Activated T-helper 17 cell treated with anti-CD3 and anti-CD28 coated beads, Interleukin-2, amount 50 U/mL, for 72 hours (primary cell): ENCODE measurements at places on chromosomes 2 and 18. TPM values are rescaled to one million over a fixed set of nuclear protein-coding genes. Genes with fewer than 3 reads are reported as not detected.

DNA sequence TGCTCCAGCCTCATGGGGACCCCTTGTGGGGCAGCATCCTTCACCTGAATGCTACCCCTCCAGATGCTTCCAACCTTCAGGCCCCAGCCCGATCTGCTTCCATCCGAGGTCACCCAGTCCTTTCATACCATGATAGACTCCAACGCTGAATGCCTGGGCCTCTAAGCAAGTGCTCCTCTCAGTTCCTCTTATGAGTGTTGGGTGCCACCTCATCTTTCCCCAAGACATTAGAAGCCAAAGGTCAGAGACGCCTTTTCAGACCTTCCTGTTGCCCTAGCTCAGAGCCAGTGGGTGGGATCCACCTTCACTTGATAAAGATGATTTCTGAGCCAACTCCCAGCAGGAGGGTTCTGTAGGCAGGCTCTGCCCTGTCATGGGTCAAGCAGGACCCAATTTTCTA is 174.5 kb upstream of the MGAT5 start:
- no peak for ATAC-seq

DNA sequence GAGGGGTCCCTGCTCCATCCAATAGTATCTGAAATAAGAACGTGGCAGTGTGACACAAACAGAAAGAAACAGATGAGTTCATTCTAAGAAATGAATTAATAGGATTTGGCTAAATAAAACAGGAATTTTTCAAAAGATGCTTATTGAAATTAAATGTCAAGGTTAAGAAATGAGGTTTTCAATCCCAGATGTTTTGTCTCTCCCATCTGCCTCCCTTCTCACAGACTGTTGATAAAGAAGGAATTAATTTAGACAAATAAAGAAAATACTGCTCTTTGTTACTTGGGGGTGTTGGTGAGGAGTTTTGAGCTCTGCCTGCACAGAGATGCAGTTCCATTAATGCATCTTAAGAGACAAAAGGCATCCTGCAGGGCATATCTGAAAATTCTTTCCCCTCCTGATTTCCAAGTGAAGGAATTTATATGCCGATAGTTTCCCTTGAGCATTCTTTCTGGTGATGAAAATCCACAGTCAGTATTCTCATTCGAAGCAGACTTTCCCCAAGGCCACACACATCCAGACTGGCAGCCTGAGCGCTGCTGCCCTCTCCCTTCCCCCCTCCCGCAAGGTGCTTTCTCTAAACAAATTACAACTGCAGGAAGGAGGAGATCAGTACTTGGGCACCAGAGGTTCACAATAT is 385.4 kb upstream of the RND3 start:
- no peak for ATAC-seq

ASNSD1 gene
- 76.7 TPM for total RNA-seq

GRCh38 chr2:69619725-69620124 is 23.8 kb downstream of the AAK1 start:
- peak; percentile 81 for ATAC-seq

GRCh38 chr2:2992634-2993033 is 385.0 kb downstream of the EIPR1 start:
- no peak for ATAC-seq

DNA sequence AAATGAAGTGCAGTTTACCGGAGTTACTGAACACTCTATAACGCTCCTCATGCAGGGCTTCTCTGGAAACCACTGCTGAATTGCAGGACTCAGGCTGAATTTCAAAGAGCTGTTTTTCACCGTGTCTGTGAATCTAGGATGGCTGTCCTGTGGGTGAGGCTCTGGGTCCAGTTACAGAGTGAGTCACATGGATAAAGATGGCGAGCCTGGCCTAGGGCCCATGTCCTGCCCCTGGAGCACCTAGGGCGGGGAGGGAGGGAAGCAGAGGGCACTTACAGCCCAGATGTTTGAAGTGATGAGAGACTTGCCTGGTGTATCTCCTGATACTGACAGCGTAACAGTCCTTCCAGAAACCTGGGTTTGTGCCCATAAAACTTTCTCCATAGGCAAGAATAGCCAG is 583.0 kb downstream of the IRS1 start:
- ATAC-seq, result no peak

DNA sequence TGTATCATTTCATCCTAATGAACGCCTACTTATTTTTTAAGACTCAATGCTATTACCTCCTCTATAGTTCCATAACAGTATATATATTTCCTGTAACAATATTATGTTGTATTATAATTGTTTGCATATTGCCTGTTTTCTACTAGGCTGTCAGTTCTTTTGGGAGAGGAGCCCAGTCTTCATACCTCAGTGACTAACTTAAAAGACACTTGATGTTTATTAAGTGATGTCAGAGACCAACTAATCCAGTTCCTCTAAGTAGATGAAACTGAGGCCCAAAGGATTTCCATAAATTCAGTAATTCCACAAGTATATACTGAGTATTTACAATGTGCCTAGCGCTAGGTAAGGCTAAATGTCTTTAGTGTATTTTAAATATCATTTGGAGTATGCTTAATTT is 48.9 kb upstream of the AAK1 start:
- ATAC-seq, result no peak

DES gene
- total RNA-seq, result not detected

DNA sequence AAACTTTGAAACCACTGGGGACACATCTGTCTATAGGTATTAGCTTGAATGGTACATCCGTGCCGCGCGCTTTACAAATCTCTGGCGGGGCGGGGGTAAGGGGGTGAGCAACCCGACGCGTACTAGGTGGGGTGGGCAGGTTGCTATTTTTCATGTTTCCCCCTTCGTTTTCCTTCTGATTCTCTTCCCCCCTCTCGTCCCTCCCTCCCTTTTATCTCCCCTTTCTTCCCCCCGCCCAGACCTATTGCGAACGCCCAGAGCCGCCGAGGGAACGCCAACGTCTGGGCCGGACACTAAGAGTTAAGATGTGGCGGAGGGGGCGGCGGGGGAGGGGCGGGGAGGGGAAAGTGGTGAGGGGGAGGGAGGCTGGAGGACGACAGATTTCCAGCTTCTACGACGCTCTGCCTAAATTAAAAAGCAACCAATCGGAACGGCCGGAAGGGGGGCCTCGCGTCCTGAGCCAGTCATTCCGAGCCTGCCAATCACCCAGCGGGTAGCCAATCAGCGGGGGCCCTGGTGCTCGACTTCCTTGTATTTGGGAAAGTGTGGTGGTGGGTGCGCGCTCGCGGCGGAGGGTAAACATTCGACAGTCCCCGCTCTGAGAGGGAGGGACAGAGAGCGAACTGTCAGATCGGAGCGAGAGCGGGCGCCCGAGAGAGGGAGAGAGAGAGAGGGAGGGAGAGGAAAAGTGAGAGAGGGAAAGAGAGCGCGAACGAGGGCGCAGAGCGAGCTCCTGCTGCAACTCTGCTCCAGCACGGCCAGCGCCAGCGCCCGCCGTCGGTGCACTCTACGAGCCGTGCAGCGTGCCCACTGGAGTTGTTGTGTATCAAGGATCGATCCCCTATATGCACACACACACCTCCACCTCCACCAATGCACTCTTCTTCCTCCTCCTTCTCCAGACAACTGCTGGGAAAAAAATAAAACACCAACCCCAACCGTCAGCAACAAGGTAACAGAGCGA is at the start of gene POU3F3:
TSS of gene POU3F3 (plus strand) at position 582 of the 964 bp plus-strand sequence. CDS start 1,396 bp downstream, outside the sequence.
- no peak for ATAC-seq

ZEB2 gene
- 27.6 TPM for total RNA-seq

PCARE gene
- total RNA-seq, result not detected

CEBPZOS gene
- total RNA-seq, result 44.5 TPM

LANCL1 gene
- 31.0 TPM for total RNA-seq

BMP10 gene
- total RNA-seq, result not detected

DNA sequence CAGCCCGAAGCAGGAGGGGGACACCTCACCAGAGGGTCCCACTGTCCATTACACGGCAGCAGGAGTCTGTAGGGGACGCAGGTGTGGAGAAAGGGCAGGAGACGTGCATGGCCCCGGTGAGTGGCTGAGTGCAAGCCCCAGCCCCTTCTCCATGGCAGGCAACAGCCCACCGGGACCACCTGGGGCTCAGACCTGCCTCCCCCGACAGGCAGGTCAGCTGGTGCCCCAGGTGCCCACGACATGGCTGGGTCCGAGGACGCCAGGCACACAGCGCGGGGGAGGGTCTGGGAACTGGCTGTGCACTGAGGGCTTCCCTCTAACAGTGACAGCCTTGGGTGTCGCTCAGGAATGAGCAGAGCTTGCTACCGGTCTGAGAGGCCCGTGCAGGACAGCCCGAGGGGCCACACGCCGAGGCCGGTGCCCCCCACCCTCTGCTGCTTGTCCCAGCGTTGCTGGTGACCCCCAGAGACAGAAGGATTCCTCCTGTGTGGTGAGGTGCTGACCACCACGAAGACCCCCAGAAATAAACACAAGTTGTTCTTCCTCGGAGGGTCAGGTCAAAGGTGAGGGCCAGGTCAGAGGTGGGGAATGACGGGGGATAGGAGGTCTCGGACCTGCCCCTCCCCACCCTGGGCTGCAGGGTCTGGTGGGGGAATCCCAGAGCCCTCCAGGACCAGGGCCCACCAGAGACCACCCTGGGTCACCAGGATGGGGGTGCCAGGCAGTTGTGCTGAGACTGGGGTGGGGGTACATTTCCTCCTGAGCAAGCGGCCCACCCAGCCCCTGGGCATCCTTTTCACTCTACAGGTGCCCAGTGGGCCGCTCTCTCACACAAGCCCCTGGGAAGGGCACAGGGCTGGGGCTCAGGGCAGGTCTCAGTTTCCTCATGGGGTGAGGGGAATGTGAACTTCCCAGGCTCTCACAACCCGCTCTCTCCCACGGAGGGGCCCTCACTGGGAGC is 50.6 kb downstream of the SLC66A2 start:
- no peak for ATAC-seq

FTCDNL1 gene
- 1.3 TPM for total RNA-seq

DNA sequence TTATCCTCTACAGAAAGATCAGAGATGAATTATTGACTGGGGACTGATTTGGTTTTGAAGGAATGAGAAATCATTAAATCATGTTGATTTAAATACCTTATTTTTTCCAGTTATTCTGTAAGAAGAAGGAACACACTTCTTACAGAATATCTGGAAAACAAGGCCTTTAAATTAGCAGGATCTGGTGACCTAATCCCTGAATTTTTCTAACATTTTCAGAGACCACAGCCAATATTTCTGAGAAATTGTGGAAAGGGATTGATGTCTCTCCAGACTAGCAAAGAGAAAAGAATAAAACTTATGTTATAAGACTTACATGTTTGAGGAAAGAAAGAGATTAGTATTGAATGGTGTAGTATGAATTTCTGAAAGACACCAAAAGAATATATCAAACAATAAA is 104.0 kb downstream of the KCNE4 start:
- no peak for ATAC-seq
